ENCODE measurements at places on chromosomes 1 and 21.

DNA sequence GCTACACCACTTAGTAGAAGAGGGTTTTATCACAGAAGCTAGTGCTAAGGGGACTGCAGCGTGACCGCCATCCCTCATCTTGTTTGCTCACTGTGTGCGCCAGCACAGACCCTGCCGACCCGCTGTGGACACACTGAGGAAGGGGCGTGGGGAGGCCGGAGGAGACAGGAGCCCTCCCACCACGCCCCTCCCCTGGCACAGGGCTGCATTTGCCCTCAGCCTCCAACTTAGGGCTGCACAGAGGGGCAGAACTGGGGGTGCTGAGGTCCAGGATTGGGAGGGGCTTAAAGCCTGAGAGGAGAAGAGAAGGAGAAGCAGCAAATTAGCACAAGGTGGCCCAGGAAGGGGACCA is 37.2 kb downstream of the RRP1 start:
- DNase-seq, result no peak

GRCh38 chr21:36491209-36491910 is 11.4 kb upstream of the CLDN14 start:
- DNase-seq, result no peak

- no peak for DNase-seq
Measured at GRCh38 chr1:102751111-102751510, 357.2 kb downstream of the COL11A1 start.

DNA sequence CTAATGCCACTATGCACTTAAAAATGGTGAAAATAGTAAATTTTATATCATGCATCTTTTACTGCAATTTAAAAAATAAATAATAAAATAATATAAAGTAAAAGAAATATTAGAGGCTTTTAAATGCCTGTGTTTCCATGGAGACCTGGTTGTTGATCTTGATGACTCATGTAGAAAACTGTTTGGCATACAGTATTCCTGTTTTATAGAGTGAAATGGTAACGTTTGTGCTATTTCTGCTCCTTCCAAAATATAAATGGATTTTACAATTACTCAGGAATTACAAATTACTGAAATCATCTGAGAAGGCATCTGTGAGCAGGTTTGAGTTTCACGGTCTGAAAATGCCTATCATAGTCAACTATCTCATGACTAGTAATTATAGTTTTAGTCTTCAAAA is 98.4 kb upstream of the USP25 start:
- DNase-seq, result no peak

DNA sequence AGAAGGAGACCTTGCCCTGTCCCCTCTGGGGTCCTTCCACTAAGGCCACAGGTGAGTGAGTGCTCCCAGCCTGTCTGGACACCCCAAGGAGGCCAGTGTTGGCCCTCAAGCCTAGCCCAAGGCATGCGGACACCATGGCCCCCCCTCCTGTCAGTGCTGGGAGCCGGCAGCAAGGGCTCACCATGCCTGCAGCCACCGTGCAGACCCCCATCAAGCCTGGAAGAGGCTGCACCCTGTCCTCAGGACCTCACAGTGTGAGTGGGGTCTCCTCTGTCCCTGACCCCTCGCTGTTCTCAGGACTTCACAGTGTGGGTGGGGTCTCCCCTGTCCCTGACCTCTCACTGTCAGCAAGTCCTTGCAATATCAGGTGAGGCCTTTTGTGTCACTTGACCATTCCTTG is 33.2 kb upstream of the PRSS38 start:
- DNase-seq, result no peak

DNA sequence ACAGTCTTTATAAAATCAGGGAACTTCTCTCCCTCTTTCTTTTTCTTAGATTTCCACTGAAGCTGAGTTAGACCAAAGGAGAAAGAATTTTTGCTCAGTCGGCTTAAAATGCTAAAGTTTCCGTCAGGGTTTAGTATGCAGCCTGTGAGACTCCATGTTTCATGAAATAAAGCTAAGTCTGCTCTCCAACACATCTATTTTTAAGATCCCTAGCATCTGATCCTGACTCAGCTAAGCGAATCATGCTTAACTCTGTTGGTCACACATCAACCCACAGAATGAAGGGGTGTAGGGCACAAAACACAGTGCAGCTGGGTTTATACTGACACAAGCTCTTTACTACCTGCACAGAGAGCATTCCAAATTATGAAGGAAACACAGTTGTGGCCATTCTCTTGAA is 102.4 kb upstream of the ZNF281 start:
- DNase-seq, result no peak

GRCh38 chr1:193569096-193569982 is 382.9 kb upstream of the B3GALT2 start:
- DNase-seq, result no peak

DNA sequence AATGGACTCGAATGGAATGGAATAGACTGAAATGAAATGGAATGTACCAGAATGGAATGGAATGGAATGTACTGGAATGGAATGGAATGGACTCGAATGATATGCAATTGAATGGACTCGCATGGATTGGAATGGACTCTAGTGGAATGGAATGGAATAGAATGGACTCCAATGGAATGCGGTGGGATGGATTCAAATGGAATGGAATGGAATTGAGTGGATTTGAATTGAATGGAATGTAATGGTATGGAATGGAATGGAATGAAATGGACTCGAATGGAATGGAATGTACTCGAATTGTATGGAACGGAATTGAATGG is 99.6 kb upstream of the FBXO28 start:
- no peak for DNase-seq

- no peak for DNase-seq
Measured at GRCh38 chr1:12712076-12712475, 3.8 kb upstream of the AADACL3 start.

- DNase-seq, result no peak
Measured at GRCh38 chr1:212503714-212504113, 71.0 kb downstream of the NENF start.

GRCh38 chr1:223870617-223871574 is 25.1 kb upstream of the TP53BP2 start:
- peak; percentile 2 for DNase-seq

DNA sequence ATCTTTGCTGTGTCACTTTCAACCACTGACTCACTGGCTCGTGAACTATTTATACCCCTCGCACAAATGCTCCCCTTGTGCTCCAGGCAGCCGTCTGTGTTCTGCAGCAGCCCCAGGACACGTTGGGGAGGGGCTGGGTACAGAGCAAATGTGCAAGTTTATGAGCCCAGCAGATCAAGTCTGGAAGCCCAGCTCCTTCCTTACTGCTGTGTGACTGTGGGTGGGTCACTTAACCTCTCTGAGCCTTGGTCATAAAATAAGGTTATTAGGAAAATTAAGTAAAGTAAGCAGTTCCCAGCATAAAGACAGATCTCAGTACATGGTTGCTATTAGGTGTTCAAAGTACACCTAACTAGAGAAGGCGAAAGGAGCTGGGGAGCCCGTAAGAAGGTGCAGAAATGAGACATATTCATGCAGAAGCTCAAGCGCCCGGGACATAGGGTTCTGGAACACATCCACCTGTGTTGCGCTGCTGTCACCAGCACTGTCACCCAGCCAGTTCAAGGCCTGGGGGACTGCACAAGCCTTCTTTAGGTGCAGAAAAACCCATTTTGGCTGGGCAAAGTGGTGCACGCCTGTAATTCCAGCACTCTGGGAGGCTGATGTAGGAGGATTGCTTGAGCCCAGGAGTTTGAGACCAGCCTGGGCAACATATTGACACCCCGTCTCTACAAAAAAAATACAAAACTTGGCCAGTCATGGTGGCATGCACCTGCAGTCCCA is 13.8 kb downstream of the EFHD2 start:
- no peak for DNase-seq

- DNase-seq, result no peak
Measured at GRCh38 chr1:205769641-205770365, 5.5 kb downstream of the RAB29 start.

GRCh38 chr1:108201687-108202086 is 1.5 kb upstream of the SLC25A24 start:
- no peak for DNase-seq

- no peak for DNase-seq
Measured at GRCh38 chr21:34027721-34028461, 45.5 kb upstream of the MRPS6 start.

GRCh38 chr1:54237586-54237985 is 37.6 kb downstream of the MRPL37 start:
- DNase-seq, result no peak

DNA sequence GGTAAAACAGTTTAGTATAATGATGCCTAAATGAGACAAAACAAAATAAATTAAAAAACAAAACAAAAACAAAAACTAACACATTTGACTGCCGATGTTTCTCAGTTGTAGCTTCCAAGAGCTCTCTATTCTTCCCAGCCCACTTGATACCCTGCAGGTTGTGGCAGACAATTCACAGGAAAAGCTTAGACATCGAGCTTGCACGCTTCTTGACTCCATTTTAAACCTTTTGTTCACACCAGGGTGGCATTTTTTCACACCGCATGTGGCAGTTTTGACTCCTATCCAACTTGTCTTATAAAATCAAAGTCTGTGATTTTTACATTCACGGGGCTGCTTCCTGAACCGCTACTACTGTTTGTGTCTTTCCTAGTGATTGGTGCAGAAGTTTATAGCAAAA is 575.9 kb downstream of the USP25 start:
- no peak for DNase-seq

- DNase-seq, result no peak
Measured at GRCh38 chr1:33152685-33153432, 29.0 kb downstream of the TRIM62 start.

DNA sequence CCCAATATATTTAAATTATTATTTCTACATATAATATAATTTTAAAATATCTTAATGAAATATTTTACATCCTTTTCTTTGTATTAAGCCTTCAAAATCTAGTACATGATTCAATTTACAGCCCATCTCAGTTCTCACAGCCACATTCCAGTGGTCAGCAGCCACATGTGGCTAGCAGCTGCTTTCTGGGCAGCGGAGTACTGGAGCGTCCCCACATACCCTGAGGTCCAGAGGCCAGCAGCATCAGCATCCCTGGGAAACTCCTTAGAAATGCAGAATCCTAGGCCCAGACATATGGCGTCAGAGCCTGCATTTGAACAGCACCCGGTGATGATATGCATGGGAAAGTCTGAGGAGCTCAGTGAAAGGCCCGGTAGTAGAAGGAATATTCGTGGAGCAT is 8.6 kb upstream of the LHX4 start:
- DNase-seq, result no peak

- no peak for DNase-seq
Measured at GRCh38 chr1:227325156-227325555, 6.9 kb upstream of the CDC42BPA start.

GRCh38 chr1:50163680-50164079 is 55.0 kb downstream of the ELAVL4 start:
- DNase-seq, result no peak

GRCh38 chr21:39161064-39161463 is 22.2 kb downstream of the PSMG1 start:
- no peak for DNase-seq

DNA sequence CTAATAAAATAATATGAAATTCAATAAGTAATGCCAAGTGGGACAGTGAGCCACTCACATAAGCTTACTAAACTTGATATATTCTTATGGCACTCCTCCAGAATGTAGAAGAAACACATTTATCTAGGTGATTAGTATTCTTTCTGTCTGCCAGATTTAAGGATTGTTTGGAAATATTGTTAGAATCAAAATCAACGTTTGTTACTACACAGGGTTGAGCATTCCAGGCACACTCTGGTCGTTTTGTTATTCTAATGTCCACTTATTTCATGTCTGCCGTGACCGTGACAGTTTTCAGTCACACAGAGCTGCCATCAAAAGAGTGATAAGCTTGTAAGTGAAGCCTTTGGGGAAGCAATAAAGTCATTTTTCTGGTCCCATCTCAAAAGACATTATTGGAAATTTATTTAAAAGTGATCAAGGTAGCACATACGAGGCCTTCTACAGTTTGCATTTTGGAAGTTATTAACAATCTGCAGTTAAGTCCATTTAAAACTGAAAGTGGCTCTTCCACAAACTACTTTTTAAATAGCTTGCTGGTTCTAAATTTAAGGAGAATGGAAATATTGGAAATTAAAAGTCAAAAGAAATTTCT is 38.0 kb downstream of the NFIA start:
- DNase-seq, result no peak
